ENCODE measurements at places on chromosomes 5 and 9.

- DNase-seq = no peak
Measured at GRCh38 chr9:85040821-85041465, 371.4 kb downstream of the NTRK2 start.

GRCh38 chr5:26700759-26701384, 337.5 kb downstream of the CDH9 start:
- DNase-seq = peak; percentile 22

GRCh38 chr9:113910036-113910639, 34.0 kb downstream of the ZNF618 start:
- DNase-seq = no peak

- no peak for DNase-seq
Measured at GRCh38 chr5:2525351-2525750, 226.1 kb downstream of the IRX2 start.

DNA sequence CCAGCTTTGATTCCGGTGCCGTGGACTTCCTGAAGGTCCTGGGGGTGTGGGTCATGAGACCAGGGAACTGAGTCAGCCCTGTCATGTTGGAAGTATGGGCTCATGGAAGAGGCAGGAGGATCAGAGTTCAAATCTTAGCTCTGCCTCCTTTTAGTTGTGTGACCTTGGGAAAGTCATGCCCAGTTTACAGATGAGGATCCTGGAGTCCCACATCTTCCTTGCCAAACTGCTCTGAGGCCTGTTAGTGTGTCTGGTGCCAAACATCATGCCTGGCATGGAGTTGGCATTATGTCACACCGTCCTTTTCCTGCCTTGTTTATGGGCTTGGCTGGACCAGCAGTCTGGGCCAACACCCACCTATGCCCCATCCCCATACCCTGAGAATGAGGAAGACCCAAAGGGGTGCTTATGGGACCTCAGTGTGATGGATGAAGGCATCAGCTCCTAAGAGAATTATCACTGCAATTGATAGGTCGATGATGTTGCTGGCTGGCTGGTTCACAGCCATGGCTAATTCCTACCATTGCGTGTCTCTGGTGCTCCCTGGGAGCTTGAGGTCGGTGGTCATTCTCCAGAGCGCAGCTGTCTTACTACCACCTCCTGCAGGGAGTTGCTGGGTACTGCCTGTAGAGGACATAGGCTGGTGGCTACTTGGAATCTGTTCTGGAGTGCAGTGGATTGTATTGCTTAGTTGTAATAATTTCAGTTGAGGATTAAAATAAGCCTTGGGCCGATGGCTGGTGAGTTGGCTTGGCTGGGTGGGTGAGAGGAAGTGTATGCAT, 140.5 kb upstream of the PITX1 start:
- DNase-seq = no peak

- DNase-seq = no peak
Measured at GRCh38 chr5:111153483-111153882, 61.3 kb downstream of the WDR36 start.

DNA sequence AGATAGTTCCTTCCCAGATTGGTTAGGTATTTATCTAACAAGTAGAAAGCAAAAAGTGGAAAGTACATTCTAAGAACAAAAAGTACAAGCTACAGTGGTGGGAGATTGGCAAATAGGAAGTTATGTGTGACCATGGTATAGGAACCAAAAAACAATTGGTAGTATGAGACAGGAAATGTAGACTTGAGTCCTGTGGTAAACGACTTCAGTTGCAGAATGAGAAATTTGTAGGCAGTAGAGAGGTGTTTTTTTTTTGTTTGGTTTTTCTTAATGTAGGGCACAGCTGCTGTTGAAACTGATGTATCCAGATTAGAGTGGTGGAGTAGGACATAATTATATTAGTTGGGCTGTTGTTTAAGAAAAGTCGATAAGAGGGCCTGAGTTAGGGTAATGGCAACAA, 72.0 kb downstream of the CCNH start:
- DNase-seq = peak; percentile 19

- DNase-seq = no peak
Measured at GRCh38 chr9:90996154-90997065, 194.8 kb downstream of the SYK start.

DNA sequence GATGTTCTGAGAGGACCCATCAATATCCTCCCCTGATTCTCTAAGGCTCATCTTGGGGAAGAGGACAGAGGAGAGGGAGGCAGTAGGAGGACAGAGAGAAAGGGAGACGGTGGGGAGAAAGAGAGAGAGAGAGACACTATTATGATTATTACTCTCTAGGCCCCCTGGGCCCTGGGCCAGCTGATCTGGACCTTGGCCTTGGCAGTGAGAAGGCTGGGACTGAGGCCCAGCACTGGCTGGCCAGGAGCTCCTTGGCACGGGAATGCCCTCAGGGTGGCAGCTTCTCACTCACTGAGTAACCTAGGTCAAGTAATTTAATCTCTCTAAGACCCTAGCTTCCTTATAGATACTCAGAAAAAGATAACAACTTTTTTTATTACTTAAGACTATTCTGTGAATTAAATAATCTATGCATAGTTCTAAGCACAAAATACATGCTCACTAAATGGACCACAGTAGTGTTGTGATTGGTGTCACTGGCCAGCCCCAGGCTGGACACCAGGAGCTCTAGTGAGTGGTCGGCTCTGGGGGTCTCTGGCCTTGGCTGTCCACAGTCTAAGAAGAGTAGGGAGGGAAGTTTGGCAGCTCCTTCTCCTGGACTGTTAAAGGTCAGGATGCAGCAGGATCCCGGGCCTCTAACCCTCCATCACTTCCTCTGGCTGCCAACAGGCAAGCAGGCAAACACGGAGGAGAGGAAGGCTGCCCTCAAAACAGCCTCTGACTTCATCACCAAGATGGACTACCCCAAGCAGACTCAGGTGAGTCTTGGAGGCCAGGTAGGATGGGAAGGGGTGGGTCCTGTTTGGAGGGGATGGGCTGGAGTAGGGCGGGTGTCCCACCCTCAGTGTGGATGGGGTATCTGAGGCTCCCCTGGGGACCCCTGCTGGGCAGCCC, 50.0 kb downstream of the GSN start:
- DNase-seq = no peak

DNA sequence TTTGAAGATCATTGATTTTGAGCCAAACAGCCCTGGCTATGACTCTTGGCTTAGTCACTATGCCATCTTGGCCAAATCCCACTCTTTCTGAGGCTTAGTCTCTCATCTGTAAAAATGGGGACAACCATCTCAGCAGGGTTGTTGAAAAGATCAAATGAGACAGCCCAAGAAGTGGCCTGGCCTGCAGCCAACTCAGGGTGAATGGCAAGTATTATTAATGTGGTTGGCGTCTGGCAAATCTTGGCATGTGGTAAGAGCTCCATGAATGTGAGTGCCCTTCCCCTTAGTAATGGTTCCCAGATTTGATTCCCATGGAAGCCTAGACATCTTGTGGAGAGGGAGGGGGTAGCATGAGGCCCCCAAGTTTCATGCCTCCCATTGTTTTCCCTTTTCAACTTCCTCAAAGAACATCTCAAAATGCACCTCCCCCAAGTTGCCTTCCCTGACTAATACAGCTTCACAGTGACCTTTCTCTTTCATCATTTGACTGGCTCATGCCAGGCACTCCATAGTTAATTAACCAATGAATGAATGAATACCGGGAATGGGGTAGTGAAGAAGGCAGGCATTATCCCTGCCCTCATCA, 11.8 kb upstream of the TGFBI start:
- peak; percentile 81 for DNase-seq

GRCh38 chr9:15157381-15157780, 149.6 kb downstream of the TTC39B start:
- no peak for DNase-seq

GRCh38 chr9:35303567-35303966, 141.8 kb downstream of the UNC13B start:
- DNase-seq = no peak

- DNase-seq = no peak
Measured at GRCh38 chr5:39774605-39775004, 349.8 kb upstream of the DAB2 start.

DNA sequence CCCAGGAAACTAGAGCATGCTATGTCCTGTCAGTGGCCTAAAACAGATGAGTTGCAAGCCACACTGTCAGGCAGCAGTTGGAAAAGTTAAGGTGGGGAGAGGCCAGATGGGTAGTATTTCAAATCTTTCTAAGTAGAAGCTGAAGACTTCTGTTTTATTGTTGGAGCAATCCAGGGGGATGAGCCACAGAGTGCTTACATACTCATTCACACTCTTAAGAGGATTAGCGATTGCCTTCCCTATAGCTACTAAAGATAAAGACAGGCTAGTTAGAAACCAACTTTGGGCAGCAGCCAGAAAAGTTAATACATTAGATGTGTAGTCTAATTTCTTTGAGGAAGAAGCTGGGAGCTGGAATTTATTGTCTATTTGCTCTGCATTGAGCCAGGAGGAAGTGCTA, 61.7 kb upstream of the ELAVL2 start:
- no peak for DNase-seq

- DNase-seq = no peak
Measured at GRCh38 chr9:110180511-110181434, 27.2 kb downstream of the C9orf152 start.

DNA sequence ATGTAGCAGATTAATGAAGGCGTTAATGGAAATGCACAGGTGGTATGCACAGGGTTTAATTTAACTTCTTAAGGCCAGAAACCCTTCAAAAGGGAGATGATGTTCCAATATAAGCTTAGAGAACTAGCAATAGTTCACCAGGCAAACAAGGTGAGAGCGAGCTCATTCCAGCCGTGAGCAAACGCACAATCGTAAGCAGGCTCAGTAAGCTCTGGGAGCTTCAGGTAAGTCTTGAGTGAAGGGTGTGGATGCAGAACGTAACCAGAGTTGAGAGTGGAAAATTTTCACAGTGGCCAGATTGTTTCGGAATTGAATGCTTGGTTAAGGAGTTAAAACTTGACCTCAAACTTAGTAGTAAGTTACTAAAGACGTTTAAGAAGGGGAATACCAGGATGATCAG, 5.7 kb downstream of the EQTN start:
- DNase-seq = no peak

GRCh38 chr9:113011911-113012381, at the start of gene ZNF883:
ZNF883 (minus strand) TSS chr9:113012192.
- peak; percentile 6 for DNase-seq

GRCh38 chr5:72723581-72723980, 92.9 kb upstream of the TNPO1 start:
- no peak for DNase-seq

- peak; percentile 25 for DNase-seq
Measured at GRCh38 chr5:178186427-178186826, 744 bp downstream of the GMCL2 start.

- no peak for DNase-seq
Measured at GRCh38 chr5:179734536-179735164, 2.0 kb downstream of the MAML1 start.

DNA sequence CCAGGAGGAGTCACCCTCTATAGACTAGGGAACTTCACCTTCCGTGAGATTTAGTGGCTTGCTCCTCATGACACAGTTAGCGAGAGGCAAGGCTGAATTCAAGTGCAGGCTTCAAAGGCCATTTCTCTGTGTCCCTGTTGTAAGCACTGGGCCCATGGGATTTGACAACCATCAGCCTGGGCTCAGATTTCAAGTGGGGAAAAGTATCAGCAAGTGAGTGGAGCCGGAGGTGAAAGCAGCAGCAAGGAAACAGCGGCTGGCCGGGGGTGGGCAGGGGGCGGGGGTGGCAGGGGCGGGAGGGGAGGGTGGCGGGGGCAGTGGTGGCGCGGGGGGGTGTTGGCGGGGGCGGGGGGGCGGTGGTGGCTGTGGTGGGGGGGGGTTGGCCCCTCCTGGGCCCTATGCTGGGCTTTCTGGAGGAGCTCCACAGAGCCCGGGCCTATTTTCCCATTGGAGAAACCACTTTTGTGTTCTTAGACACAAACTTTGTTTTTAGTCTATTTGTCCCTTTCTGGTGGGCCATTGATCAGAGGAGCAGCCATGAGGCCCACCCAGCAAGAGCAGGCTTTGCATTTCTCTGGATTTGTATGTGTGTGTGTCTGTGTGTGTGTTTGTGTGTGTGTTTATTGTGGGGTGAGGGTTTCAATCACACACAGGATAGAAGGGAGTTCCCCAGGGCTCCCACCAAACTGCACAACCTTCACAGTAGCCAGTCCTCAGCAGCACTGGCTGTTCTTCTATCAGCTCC, 165.4 kb upstream of the RAI14 start:
- no peak for DNase-seq

DNA sequence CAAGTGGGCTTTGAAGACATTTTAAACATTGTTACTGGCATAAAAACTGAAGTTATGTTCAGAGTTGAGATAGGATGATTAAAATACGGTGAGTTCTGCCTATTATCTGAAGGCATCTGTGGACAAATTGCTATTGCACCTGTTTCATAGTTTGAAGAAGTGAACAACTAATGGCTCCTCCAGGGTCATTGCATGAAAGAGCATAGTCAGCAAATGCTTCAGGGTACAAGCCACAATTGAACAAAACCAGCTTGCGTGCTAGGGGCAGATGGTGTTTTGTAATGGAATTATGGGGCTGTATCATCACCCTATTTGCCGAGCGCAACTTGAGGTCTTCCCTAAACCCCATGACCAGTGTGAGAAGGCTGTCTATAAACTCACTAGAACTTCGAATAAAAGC, 369.1 kb downstream of the MTRR start:
- no peak for DNase-seq

DNA sequence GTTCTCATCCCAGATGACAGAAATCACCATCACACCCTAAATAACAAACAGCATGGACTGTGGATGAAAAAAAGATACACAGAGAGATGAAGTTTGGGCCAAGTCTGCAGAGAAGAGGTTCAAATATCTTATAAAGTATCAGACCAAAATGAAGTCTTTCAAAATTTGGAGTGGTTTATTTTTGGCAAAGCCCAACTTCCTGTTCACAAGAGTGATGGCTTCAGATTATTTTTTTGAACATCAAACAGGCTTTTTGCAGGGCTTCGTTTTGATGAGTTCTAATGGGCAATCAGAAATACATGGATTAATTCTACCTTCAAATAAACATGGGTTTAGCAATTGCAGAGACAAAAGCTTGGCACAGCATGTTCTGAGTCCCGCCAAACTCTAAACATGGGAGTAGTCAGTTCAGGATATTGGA, 378.2 kb upstream of the RPS23 start:
- no peak for DNase-seq

GRCh38 chr9:118148990-118149389, 444.8 kb downstream of the TLR4 start:
- DNase-seq = no peak

- DNase-seq = no peak
Measured at GRCh38 chr5:147431586-147431985, 78.3 kb downstream of the DPYSL3 start.

DNA sequence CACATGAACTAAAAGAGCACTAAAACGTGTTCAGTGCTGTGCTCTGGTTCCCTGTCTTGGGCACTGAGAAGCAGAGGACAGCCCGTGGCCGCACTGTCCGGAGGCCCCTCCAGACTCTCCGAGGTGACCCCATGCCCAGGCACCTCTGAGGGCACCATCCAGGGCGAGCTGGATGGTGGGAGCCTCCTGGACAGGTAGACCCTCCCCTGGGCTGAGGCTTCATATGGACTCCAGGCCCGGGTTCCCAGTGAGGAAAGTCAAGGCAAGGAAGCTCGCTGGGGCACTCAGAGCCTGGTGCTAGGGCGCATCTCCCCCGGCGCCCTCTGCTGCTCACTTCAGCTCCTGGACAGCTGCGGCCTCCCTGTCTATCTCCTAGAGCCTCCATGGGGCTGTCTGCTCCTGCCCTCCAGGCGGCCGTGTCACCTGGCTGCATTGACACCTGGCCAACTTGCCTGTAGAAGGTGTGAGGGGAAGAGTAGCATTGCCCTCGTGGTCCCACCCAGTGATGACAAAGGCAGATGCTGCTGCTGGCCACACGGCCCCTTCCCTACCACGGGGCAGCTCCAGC, 178.2 kb upstream of the IRX1 start:
- DNase-seq = no peak

- DNase-seq = no peak
Measured at GRCh38 chr5:124728331-124728967, 18.0 kb downstream of the ZNF608 start.

Measured in suppressor macrophage treated with lipopolysaccharide for 4 hours (primary cell).